Left ventricle myocardium inferior (tissue), 1 donor: ENCODE measurements at places on chromosomes 1 and 21.

DNA sequence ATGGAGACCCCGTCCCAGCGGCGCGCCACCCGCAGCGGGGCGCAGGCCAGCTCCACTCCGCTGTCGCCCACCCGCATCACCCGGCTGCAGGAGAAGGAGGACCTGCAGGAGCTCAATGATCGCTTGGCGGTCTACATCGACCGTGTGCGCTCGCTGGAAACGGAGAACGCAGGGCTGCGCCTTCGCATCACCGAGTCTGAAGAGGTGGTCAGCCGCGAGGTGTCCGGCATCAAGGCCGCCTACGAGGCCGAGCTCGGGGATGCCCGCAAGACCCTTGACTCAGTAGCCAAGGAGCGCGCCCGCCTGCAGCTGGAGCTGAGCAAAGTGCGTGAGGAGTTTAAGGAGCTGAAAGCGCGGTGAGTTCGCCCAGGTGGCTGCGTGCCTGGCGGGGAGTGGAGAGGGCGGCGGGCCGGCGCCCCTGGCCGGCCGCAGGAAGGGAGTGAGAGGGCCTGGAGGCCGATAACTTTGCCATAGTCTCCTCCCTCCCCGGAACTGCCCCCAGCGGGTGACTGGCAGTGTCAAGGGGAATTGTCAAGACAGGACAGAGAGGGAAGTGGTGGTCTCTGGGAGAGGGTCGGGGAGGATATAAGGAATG lies 505 bp downstream of the LMNA start:
- peak; percentile 59 for DNase-seq

- no peak for DNase-seq
These were observed 821 bp upstream of the KHDRBS1 start for GRCh38 chr1:32012709-32013385.

DNA sequence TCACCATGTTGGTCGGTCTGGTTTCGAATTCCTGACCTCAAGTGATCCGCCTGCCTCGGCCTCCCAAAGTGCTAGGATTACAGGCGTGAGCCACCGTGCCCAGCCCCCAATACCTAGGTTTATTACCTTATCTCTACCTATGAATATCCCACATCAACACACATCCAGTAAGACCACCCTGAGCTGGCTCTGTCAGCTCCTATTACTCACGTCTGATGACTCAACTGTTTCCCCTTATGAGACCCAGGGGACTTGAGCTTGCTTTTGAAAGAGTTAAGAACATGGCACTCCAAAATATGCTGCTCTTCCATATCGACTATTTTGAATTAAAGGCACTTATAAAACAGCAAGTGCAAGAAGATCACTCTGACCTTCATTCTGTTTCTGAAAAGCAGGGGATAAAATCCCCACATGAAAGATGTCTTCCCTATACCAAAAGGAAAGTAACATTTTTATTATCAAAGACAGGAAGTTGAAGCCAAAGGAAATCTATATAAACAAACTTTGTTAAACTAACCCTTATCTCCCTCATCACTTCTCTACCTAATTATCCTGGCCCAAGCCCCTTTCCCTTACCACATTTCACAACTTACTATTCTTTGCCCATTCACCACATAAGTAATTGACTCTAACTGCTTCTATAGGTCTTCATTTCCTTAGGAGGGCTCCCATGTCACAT lies 41.3 kb upstream of the OSBPL9 start:
- DNase-seq: no peak

DNA sequence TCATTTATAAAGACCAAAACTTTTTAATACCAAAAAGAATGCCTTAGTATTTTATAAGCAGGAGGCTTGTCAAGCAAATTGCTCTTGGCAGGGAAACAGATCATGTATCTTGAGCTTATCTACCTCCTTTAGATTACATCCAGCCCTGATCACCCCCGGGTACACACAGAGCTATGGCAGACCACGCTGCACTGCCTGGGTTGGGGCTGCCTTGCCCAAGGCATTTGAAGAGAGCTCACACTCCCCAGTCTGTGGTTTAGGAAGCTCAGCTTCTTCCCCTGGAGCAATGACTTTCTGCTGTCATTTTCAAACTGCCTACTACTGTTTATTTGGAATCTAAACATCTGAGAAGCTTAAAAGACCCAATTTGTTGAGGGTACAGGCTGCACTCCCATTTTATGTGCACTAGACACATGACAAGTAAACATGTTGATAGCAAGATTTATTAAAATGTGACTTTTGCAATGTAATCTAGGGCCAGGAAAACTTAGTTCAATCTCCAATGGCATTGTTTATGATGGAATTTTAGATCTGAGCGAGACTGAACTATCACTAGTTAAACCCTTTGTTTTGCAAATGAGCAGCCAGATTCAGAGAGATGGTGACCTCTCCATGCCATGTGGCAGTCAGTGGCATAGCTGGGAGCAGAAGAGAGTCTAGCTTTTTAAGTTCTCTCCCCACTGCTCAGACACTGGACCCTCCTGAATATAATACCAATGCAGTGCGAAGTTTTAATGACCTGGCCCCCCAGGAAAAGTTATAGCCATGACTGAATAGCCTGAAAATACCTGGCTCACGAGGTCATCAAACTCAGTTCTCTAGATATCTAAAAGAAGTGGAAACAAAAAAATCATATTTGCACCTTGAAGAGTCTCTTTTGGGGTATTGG lies 214.9 kb downstream of the HLX start:
- DNase-seq: no peak

DNA sequence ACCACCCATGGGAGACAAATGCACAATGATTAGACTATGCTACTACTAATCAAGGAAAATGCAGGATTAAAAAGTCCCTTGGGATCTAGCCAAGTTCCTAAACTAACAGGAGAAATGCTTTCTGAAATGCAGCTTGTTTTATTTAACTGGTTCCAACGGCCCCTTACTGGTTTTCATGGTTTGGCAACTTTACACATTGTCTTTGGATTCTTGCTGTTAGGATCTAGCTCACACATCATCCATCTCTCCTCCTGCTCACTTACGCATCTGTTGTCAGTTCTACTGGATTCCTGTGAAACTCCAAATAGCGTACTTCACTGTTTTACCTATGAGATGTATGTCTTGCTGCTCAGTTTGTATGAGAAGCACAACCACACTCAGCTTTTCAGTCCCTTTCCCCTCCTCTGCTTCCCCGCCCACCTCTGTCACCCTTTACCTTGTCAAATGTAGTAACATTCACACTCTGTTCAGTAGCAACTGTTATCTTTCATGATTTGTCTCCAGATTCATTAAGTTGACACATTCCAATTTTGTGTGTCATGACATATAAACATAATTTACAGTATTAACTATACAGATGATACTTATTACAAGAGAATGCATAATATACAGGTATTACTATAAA lies 130.1 kb downstream of the SIM2 start:
- no peak for DNase-seq

DNA sequence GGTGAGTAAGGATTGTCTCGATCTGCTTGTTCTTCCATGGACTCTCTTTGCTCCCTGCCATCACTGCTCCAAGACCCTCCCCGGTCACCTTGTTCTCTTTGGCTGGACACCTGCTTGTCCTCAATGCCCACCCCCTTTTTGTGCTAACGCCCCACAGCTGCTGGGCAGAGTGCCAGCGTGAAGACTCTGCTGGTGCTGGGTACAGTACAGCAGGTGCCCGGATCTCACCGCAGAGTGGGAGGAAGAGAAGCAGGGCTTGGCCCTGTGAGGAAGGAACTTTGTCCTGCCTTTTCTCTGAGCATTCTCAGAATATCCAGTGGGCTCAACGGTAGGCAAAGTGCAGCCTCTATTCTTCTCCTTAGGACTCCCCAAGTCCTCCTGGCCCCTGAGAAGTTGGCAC lies 90.1 kb downstream of the PLXNA2 start:
- DNase-seq: no peak

GRCh38 chr1:66852870-66853269 lies 51.8 kb upstream of the INSL5 start:
- DNase-seq: no peak

DNA sequence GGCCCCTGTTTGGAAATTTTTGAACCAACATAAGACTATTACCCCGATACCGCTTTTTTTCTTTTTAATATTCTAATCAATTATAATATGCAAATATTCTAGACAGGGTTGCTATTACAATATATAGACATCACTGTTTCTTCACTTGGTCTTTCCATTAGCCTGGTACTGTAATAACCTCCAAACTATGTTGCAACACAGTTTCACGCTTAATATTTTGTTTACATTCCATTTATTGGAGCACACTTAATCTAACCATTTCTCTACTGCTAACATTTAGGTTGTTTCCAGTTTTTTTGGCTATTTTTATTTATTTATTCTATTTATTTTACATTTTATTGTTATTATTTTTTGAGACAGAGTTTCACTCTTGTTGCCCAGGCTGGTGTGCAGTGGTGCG lies 17.6 kb upstream of the NID1 start:
- DNase-seq: no peak

DNA sequence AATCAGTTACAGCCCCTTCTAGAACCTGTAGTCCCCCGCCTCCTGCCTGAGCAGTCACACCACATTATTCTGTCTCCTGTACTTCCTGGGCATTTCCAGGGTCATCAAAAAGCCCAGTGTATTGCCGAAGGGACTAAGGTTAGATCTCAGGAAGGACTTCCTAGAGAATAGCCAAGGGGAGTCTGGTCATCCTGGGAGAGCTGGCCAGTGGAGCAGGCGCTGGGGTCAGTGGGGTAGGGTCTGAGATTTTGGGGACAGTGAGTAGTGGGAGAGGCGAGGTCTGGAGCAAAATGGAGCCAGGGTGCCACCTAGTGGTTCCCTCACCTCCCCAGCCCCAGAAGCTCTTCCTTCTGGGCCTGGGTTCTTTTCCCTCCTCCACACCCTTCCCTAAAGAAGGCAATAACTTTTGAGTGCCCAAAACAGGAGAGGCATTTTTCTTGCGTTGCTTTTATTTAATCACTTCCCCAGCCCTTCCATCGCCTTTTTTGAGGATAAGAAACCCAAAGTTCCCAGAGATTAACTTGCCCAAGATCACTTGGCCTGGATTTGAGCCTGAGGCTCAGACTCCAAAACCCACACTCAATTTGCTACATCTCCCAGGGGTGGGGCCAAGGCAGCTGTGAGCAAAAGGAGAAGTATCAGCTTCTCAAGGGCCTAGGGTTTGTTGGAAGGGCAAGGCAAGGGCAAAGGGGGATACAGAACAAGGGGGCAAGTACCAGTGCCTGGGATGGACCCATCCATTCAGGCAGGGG lies 7.3 kb upstream of the PMVK start:
- no peak for DNase-seq

GRCh38 chr1:53625049-53625448 lies 113.9 kb downstream of the GLIS1 start:
- DNase-seq: no peak

- DNase-seq: no peak
These were observed 504.7 kb downstream of the NUF2 start for GRCh38 chr1:163826500-163826899.

DNA sequence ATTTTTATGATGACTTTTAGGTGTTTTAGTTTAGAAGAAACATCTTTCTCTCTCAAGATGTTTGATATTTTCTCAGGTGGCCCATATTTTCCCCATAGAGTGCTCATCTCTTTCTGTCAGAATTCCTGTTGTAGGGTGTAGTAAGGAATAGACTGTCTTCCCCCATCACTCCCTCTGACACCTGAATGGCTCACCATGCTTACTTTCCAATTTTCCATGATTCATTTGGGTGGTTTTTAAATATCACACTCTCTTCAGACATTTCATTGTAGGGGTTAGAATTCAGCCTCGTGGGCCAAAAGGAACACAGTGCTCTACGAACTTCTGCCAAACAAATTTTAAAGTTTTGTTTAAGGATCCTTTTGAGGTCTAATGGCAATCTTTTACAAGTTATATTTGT lies 24.0 kb downstream of the GIPC2 start:
- no peak for DNase-seq

GRCh38 chr21:27776925-27777553 lies 810.2 kb upstream of the ADAMTS5 start:
- peak; percentile 25 for DNase-seq

GRCh38 chr1:87473203-87473661 lies 144.6 kb downstream of the LMO4 start:
- no peak for DNase-seq

GRCh38 chr1:161153682-161154337 lies at the start of gene UFC1:
TSS of gene UFC1 (plus strand) at chr1:161153978. CDS start at chr1:161153998, 20 bp downstream.
- DNase-seq: peak; percentile 73

GRCh38 chr1:80153762-80154161 lies 1147.2 kb upstream of the ADGRL4 start:
- DNase-seq: no peak

GRCh38 chr1:198725090-198725489 lies 86.2 kb downstream of the PTPRC start:
- no peak for DNase-seq

- no peak for DNase-seq
These were observed 39.6 kb downstream of the UBASH3A start for GRCh38 chr21:42443181-42443785.

DNA sequence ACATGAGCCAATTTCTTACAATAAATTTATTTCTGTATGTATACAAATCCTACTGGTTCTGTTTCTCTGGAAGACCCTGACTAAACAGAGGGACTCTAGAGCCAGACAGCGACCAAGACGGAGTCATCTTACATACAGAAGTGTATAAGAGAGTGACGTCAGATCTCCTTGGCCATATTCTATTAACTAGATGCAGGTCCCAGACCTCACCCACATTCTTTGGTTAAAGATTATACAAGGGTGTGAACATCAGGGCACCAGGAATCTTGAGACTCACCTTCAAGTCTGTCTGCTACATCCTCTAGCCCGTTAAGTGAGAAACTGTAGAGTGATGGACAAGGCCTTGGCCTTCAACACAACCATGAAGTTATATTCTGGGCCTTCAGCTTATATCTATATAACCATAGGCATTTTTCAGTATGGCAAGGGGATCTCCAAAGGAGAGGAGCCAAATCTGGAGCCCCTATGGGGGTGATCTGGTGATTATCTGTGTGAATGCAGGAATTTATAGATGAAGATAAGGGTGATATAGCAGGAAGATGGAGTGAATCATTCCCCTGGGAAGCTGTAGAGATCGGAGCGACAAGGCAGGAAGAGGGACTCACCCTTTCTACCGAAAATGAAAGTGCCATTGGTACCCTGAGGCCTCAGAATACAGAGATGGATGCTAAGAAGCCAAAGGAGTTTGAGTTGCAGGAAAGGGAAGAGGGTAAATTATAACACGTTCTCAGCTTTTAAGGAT lies 83.9 kb downstream of the ADAMTS1 start:
- DNase-seq: no peak

GRCh38 chr1:170533298-170533697 lies 1.3 kb downstream of the GORAB start:
- no peak for DNase-seq

- DNase-seq: no peak
These were observed 40.6 kb downstream of the MAPKAPK2 start for GRCh38 chr1:206725109-206725963.

DNA sequence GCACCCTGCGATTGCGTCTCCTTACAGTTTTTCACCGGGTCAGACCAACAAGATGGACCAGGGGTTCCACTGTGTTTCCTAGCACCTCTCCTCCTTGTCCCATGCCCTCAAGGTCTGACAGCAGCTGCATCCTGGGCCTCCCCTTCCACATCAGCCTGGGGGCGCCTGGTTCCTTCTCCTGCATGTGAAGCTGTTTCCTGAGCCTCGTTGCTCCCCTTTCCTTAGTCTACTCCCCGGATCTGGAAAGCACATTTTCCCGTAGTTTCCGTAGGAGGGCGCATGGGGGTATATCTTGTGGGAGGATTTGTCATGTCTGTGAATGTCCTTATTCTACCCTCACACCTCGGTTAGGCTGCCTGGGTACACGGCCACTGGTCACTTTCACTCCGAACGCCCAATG lies 6.1 kb downstream of the PRDM15 start:
- DNase-seq: no peak

- no peak for DNase-seq
These were observed 6.4 kb upstream of the TSPAN1 start for GRCh38 chr1:46168477-46168876.

- DNase-seq: no peak
These were observed 43.4 kb downstream of the INKA2 start for GRCh38 chr1:111695801-111696200.
